ENCODE measurements at places on chromosomes 7 and 10.

GRCh38 chr10:3976718-3977117, 191.7 kb upstream of the KLF6 start:
- DNase-seq, result no peak

DNA sequence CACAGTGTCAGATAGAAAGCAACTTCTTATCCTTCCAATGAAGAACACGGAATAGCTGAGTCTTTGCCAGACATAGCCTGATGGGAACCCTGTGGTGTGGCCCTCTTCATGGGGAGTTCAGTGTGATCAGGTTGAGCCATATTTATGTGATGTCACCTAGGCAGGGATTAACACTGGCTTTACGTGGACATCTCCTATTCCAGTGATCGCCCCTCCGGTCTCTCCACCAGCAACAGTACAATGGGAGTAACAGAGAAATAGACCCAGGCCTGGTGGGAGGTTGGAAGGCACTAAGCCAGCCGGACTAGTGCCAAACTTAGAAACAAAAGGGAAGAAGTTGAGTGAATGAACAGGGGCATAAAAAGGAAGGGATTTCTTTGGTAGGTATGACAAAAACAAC, 358.1 kb downstream of the PRPF18 start:
- no peak for DNase-seq

DNA sequence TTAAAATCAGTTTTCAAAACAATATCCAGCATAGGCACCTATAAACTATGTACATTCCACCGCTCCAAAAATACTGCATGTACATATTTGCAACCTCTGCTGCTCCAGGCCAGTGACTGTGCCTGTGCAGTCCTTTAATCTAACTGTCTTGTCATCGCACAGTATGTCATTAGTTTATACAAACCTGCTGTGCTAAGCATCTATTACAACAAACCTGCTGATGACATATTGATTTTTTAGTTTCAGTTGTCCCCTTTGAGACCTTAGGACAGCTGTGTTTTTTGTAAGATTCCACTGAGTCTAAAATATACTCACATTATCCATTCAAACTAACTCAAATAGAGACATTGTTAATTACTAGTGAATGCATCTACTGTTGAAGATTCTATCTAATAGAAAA, 33.1 kb downstream of the SEMA3C start:
- DNase-seq, result no peak

DNA sequence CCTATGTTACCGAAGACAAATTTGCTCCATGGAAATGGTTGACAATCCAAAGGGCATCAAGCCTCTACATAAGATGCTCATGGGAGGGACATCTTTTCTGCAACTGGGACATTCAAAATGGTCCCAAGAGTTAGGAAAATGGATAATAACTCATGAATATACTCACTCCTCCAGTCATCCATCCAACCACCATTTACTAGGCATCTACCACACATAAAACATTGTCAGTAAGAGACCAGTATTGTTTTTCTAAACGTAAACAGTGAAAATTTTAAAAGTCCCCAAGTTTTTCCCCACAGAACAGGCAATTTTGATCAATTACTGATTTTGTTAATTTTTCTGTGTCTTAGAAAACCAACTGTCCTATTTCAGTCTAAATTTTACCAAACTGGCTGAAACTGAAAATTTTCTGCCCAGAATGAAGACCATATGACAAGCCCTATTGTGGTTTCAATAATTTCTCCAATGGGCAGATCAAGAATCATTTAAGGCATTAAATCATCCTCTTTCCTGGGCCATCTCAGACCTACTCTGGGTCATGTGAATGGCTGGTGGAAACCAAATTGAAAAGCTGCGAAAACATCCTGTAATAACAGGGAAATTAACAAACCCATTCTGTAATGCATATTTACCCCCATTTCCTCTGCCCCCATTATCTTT, 24.2 kb downstream of the PIK3AP1 start:
- no peak for DNase-seq

- DNase-seq, result no peak
These were observed 538.1 kb downstream of the SORCS1 start for GRCh38 chr10:106626371-106626770.

- DNase-seq, result no peak
These were observed 985.8 kb downstream of the REEP3 start for GRCh38 chr10:64506963-64507362.

- no peak for DNase-seq
These were observed 86.3 kb downstream of the CREB5 start for GRCh38 chr7:28498636-28499035.

DNA sequence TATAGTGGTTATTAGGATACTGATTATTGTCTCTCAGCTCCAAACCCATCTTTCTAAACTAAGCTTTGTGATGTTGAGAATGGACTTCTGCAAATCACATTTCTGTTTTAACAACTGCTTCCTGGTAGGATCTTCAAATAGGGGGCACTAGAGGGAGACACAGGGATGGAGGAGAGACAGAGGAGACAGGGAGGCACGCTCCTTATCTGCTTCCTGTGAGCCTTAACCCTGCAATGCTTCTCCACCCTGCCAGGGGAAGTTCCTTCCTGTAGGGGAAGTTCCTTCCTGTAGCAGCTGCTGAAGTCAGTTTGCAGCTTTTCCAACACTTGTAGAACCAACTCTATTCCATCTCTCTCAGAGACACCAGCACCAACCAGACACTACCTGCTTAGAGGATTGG, 847.2 kb downstream of the CCSER2 start:
- DNase-seq, result no peak

DNA sequence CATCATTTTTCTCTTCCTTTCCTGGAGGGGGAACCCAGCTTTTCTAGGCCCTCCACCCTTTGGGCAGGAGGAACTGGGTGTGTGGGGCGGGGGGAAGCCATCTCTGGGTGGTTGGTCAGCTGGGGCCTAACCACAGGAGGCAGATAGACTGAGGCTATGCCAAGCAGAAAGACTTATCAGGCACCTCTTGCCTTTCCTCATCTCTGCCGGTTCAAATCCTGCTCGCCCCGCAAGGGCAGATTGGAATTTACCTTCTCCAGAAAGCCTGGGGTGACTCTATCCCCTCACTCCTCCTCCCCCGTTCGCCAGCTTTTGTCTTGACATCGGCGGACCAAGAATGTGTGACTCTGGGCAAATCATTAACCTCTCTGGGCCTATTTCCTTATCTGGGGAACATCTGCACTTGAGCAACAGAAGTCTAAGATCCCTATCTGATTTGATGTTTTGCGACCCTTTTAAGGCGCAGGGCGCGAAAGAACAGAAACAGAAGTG, 584 bp upstream of the GARS1 start:
- no peak for DNase-seq

GRCh38 chr10:124279298-124279697, 139.4 kb downstream of the OAT start:
- no peak for DNase-seq

DNA sequence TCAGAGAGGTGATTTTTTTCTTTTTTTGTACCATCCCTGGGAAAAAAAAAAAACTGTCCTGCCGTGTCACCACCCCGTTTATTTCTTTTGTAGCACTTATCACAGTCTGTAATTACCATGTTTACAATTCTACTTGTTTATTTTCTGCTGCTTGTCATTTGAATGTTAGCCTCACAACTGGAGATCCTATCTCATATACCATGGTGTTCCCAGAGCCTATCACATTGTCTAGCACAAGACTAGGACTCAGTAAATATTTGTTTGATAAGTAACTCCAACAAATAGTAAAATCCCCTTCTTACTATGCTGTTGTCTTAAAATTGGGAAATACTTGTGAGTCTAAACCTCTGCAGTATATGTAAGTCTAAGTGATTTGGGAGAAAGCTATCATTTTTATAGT, 36.0 kb downstream of the MKLN1 start:
- no peak for DNase-seq

DNA sequence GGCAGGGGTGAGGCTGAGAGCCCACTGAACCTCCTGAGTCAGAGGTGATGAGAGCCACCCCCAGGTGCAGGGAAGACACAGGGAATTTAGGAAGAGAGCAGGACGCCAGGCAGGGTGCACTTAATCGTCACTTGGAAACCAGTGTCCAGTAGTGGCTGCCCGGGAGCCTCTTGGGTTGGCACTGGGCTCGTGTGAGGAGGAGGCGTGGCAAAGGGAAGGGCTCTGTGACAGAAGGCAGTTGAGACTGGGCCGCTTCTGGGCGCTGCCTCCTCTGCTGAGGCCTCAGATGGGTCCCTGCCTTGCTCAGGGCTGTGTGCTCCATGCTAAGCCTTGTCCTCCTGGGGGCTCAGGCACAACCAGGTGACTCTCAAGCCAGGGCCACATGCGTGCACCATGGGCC, 13.3 kb downstream of the RET start:
- no peak for DNase-seq

DNA sequence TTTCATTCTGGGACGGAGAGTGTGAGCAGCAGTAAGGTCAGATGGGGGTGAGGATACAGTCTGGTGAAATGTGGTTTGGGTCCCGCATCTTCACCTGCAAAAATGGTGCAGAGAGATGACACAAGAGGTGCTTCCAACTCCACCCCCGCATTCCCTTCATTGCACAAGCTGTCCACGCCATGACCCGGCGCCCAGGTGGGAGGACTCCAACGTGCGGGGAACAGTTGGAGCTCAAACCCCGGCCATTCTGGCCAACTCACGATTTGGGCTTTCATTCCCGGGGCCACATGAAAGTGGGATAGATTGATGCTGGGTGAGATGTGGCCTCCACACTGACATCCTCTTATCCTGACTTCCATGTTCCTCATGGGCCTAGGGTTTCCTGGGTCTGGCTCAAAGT, 34.6 kb upstream of the ZNF273 start:
- DNase-seq, result no peak

- no peak for DNase-seq
These were observed 16.3 kb downstream of the SH2D4B start for GRCh38 chr10:80554050-80554449.

DNA sequence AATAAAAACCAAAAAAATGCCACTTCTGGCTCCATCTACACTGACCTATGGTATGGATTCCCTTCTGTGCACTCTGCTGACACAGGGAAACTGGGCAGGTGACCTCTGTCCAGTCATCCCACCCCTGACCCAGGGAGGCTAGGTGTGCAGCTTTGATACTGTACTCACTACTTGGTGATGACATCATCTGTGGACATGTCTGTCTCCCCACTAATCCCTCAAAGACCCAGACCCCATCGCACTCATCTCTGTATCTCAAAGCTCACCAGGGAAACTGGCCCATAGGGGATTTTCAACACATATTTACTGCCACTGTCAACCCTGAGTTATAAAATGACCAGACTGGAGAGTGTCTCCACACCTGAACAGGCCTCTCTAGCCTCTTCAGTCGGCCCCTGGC, 10.6 kb downstream of the SGMS1 start:
- no peak for DNase-seq

DNA sequence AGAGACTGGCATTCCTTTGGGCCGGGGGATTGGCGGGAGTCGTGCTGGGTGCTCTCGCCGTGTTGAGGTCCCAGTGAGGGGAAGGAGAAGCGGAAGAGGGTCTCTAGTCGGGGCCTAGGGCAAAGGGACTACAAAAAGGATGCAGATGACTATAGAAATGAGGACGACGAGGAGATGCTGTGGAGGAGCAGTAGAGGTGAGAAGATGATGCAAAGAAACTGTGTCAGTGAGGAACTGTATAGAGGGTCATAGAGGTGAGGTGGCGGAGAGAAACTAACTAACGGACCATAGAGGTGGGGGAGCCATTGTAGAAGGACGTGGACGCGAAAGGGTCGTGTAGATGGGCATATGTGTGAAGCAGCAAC, 324 bp downstream of the TWNK start:
- DNase-seq, result no peak

GRCh38 chr7:1298051-1298930, 65.6 kb downstream of the UNCX start:
- no peak for DNase-seq

- DNase-seq, result no peak
These were observed 115.1 kb downstream of the C10orf105 start for GRCh38 chr10:71604324-71605018.

DNA sequence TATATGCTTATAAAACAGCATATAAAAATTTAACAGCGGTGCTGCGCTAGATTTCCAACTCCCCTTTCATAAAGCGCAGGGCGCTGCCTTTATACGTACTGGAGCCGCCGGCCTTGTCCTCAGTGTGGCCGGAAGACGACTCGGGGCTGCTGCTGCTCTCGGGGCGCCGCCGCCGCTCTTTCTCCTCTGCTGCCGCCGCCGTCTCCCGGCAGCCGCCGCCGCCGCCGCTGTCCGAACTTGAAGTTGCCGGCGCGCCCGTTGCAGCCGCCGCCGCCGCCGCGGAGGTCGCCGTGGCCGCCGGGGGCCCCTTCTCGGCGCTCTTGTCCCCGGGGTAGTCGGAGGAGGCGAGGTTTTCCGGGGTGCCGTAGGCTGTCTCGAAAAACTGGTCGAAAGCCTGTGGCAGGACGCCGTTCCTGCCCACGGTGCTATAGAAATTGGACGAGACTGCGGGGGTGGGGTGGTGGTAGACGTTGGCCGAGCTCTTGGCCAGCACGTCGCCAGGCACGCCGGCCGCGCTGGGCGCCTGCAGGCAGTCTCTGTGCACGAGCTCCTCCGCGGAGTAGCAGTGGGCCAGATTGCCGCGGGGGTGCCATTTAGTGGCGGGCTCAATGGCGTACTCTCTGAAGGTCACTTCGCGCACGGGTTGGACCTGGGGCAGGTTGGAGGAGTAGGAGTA, 557 bp downstream of the HOXA11 start:
- no peak for DNase-seq

DNA sequence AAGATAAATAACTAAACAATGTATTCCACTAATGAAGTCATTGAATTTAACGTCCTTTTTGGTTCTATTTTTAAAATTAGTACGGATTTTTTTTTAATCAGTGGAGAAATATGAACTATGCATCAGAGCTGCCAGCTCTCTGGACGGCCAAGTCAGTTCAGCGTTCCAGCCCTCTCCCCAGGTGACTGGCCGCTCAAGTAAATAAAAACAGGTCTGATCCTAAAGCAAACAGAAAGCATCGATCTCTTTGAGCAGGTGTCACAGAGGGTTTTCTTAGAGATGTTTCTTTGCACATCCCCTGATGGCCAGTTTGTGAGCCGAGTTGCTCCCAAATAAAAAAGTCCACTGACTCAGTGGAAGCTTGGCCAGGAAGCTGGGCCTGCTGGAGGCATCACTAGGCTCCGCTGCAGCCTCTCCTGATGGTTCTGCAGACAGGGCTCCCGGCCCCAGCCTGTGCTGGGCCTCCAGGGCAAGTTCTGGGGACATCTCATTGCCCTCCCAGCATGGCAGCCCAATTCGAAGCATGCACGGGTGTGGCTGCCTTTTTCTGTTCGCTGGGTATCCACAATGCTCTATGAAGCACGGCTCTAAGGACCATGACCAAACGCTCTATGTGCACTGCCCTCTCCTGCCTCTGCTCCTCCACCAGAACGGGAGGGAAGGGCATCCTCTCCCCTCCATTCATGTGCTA, 74.7 kb upstream of the PPP2R2D start:
- no peak for DNase-seq

DNA sequence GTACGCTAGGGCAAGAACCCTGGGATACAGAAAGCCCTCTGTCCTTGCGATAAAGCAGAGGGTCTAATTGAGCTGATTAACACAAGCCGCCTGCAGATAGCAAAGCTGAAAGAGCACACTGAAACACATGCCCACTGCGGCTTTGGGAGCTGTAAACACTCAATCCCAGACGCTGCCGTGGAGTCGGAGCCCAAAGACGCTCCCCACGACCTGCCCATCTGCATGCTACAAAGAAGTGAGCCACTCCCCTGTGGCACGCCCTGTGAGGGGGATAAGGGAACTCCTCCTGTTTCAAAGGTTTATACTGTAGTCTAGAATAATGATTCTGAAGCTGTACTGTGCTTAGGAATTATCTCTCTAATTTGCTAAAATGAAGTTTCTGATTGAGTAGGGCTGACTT, 985.6 kb upstream of the GHITM start:
- DNase-seq, result no peak

Measured in stimulated activated CD8-positive, alpha-beta memory T cell treated with anti-CD3 and anti-CD28 coated beads, Interleukin-15, amount 100 ng/mL, for 4 hours (primary cell).